ENCODE measurements at places on chromosomes 2 and 18. TPM values are rescaled to one million over a fixed set of nuclear protein-coding genes. Genes with fewer than 3 reads are reported as not detected.

The HRH4 gene
- total RNA-seq, result 0.54 TPM

The FBXO15 gene
- 9.7 TPM for total RNA-seq

The NGEF gene
- total RNA-seq, result 1.9 TPM

The TRPM8 gene
- total RNA-seq, result 0.03 TPM

The NEMP2 gene
- 3.4 TPM for total RNA-seq

The TMEM182 gene
- 3.7 TPM for total RNA-seq

The G6PC2 gene
- not detected for total RNA-seq

The ABCG5 gene
- not detected for total RNA-seq

The SERPINB11 gene
- total RNA-seq, result not detected
